Mammary microvascular endothelial cell (primary cell): ENCODE measurements at places on chromosomes 3 and 15. TPM values are rescaled to one million over a fixed set of nuclear protein-coding genes. Genes with fewer than 3 reads are reported as not detected.

Gene ITGA11
- total RNA-seq: 0.27 and 1.3 TPM in 2 replicates

Gene ZIC1
- not detected in 2 replicates for total RNA-seq

Gene TXNRD3
- total RNA-seq: 5.5 and 6.2 TPM in 2 replicates

Gene VGLL3
- total RNA-seq: 2.5 and 2.7 TPM in 2 replicates

Gene FGF7
- total RNA-seq: under 0.01 TPM in 1 of 2 replicates, not detected in the other

Gene PATL2
- total RNA-seq: 0.33 TPM in 1 of 2 replicates, not detected in the other

Gene RBMS3
- total RNA-seq: 26.3 and 31.0 TPM in 2 replicates

Gene RTP3
- not detected in 2 replicates for total RNA-seq

Gene CYP8B1
- total RNA-seq: not detected in 2 replicates

Gene CTXN2
- not detected in 2 replicates for total RNA-seq

Gene LYSMD4
- 7.2 and 12.8 TPM in 2 replicates for total RNA-seq

Gene SH3BP5
- 50.7 and 51.1 TPM in 2 replicates for total RNA-seq
